ENCODE measurements at places on chromosomes 7 and 10.

DNA sequence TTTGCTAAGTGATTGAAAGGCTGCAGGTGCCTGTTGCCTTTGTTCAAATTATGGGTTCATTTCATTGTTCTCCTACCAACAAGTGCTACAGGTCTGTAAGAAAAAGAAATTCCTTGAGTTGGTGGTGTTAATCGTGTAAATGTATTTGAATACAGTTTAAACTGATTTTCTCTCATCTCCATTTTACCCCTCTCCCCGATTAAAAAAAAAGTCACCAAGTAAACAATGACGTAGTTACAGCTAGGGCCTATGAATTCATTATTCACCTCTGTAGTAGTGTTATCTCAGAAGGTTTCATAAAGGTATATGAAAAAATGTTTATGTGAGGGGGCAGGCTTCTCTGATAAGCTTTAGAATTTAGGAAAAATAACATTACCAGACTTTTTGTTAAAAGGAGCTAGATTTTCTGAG lies 1.1 kb downstream of the REEP3 start:
- no peak for DNase-seq

DNA sequence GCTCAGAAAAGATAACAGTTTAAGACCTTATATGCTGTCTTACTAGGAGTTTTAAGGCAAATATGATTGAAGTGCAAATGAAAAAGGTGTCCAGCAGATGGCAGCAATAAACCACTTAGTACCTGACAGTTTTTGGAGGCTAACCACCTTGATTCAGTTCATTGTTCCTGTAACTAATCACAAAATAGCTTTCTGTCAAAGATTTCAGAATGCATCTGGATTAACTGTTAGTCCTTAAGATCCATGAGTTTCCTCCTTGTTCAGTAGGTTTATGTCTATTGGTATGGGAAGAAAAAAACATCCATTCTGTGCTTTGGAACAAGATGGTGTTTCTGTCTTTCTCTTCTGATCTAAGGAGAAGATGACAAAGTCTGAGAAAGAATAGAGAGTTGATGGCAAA lies 46.6 kb downstream of the CCSER2 start:
- DNase-seq, result peak; percentile 48

DNA sequence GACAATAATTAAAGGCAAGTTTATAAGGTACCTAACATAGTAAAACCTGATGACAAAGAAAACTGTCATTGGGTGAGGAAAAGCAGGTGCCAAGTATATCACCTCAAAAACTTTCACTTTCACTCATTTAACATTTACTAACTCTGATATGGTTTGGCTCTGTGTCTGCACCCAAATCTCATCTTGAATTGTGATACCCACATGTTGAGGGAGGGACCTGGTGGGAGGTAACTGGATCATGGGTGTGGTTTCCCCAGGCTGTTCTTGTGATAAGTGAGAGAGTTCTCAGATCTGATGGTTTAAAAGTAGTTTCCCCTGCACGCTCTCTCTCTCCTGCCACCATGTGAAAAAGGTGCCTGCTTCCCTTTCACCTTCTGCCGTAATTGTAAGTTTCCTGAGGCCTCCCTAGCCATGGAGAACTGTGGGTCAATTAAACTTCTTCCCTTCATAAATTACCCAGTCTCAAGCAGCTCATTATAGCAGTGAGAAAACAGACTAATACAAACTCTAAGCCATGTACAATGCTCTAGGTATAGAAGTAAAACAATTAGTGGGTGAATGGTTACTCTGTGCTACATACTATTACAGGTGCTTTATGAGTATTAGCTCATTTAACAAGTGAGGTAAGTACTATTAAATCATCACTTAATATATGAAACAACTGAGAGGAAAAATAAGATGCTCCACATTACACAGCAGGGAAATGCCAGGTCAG lies 199.0 kb downstream of the CHCHD3 start:
- DNase-seq, result no peak

DNA sequence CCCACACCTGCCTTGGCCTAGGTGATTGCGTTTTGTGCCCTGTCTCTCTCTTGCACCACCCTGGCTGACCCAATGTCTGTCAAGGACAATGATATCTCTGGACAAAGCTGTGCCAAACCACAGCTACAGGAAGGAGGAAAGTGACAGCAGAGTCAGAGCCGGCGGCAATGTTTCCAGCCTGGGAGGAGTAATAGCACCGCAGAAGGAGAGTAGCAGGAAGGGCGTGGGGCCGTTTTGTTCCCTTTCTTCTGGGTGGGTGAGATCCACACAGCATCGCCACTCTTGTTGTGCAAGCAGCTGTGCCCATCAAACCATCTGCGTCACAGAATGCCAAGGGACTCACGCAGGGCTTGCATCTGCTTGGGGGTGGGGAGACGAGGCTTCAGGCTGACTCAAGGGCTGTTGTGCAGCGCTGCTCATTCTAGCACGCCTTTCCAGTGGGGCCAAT lies 341.6 kb upstream of the AUTS2 start:
- peak; percentile 71 for DNase-seq

DNA sequence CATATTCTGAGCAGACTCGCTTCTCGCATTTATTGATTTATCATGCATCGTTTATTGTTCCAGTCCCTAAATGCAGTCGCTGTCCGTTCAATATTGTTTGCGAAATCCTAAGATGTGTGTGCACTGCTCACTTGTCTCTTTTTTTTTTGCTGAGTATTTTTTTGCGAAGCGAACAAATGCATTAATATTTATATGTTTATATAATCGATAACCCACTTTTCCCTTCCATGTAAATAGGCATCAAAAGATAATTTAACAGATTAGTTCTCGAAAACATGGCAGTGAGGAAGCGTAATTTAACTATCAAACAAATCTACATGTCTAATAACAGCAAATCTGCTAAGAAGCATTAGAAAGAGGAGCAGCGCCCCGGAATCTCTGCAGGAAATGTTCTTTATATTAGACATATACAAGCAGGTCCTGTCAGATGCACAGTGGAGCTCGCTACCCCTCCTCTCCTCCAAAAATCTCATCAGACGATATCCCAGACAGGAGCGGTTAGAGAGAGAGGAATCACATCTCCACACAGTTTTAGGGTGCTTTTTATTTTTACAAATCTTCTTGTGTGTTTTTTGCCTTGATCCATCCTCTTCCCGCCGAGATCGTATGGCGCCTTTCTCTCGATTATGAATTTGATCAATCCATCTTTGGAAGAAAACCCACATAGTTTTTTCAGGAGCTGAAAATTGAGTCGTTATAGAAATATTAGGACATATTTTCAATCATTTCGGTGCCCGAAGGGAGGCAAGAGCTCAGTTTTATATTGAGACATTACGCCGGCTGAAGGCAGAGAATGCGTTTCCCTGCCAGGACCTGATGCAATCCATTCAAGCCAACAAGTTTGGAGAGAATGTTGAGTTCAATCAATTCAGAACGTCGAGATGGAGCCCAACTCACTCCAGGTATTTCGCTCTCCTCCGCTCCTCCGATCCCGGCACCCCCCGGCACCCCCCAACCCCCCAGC lies at the start of gene ARID5B:
Gene ARID5B (plus strand): TSS at position 871 of the 964 bp plus-strand sequence. CDS start 11 bp downstream, at position 882.
- peak; percentile 84 for DNase-seq

DNA sequence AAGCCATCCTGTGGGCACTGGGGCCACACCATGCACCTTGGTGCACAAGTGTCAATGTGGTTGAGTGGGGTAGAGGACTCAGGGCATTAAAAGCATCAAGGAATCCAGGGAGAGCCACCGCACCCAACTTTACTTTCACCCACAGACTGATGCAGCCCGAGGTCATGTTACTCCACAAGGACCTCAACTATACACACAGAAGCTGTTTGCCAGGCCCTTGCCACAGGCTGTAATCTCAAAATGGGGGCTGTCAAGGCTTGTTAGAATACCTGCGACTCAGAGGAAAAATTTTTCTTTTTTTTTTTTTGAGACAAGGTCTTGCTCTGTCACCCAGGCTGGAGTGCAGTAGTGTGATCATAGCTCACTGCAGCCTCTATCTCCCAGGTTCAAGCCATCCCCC lies 26.5 kb upstream of the KCTD7 start:
- no peak for DNase-seq

- no peak for DNase-seq
Measured at GRCh38 chr7:15166620-15167019, 264.1 kb upstream of the DGKB start.

DNA sequence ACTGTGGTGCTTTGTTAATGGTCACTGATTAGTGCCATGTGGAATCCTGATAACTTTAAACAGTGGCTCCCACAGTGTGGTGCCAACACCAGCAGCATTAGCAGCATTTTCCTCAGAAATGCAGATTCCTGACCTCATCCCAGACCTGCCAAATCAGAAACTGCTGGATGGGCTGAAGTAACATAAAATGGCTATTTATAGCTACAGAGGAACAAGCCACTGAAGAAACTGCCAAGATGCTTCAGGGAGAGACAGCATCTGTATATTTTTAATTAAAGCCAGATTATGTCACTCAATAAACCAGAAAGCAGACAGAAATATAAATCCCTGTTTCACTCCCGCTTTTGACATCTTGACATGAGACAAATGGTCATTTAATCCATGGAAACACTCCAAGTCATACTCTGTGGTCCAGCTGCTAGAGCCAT lies 178.5 kb downstream of the AMPH start:
- no peak for DNase-seq

- DNase-seq, result no peak
Measured at GRCh38 chr10:13592306-13592705, 5.5 kb downstream of the PRPF18 start.

GRCh38 chr10:33708561-33708960 lies 374.1 kb upstream of the NRP1 start:
- no peak for DNase-seq
